NCI-H2029 treated with DMSO at 0.1 percent for 48 hours (cell line): ENCODE measurements at places on chromosomes 16 and 17.

GRCh38 chr16:46713634-46714033 is 24.2 kb downstream of the ORC6 start:
- no peak for DNase-seq

- DNase-seq: peak; percentile 49
These were observed 1.8 kb downstream of the HMOX2 start for GRCh38 chr16:4477966-4478365.

DNA sequence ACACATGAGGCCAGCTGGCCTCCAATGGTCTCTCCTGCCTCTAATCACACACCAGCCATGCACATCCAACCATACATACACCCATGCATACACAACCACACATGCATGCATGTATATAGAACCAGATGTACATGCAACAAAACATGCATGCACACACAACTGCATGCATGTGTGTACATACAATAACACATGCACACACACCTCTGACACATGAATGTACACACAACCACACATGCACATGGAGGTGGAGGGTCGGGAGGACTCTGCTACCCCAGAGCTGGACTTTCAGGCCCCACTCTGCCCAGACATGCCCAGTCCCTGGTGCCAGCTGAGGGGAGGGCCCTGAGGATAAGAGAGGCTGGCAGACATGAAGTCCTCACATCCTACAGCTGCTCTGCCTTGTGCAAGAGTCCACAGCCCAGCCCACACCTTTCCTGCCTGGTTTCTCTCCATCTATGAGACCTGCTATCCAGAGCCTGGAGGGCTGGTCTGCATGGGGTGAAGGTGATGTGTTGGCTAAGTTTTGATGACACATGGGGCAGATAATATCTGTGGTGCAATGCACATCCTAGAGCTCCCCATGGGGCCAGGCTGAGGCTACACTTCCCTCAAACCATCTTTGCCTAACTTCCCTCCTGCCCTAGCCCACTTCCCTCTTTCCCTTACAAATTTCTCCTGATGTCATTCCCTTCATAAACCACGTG is 50.9 kb upstream of the SDK2 start:
- DNase-seq: no peak

GRCh38 chr17:33475594-33475993 is 182.5 kb upstream of the ASIC2 start:
- no peak for DNase-seq

DNA sequence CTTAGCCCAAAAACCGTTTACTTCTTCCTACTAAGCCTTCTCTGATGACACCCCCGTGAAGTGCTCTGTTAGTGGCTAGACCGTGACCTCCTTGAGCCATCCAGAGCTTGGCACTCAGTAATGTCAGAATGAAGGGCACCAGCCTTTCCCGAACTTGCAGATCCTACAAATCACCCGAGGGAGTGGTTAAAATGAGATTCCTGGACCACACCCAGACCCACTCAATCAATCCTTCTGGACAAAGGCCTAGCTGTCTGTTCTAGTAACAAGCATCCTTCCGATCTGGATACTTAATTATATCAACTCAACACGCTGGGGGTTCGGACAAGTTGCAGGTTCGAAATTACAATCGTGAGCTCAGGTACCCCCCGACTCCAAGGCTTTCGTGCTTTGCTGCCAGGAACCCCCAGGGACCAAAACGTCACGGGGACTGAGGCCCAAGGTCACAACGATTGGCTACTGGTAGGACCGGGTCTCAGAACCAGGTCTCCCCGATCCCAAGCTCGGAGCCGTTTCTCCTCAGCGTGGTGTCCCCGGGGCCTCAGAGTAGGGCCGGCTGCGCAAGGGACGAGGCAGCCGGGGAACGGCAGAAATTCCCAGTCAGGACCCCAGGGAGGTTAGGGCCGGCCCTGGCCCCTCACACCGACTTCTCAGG is 527 bp downstream of the CIAPIN1 start:
- DNase-seq: peak; percentile 8

DNA sequence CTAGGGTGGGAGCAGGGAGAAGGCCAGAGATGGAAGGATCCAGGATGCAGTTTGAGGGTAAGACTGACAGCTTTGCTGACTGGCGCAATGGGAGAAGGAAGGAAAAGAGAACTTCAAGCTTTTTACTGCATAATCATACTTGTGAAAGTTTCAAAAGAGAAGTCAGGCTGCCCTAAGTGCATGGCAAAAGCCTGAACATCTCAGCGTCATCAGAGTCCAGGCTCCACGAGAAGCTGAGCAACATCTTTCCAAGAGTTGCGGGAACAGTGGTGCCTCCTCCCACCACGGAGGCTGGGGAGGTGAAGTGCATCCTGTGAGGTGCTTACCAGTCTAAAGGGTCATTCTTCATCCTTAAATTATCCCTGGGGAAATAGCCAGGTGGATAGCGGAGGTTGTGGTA is 26.9 kb upstream of the SLC38A8 start:
- no peak for DNase-seq

GRCh38 chr17:64332502-64332901 is 58.2 kb downstream of the PECAM1 start:
- DNase-seq: no peak

DNA sequence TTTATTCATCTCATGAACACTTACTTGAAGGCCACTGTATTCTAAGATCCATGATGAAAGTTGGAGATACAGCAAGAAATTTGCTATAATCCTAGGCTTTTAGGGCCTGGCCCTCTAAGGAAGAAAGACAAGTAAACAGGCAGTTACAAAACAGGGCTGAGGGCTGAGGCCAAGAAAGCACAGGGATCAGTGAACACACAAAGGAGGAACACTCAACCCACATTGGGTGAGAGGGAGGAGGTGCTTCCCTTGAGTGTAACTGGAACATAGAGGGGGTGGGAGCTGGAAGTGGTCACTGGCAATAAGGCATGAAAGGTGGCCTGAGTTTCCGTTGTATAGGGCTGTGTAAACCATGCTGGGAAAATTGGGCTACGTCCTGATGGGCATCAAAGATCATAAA is 112.2 kb downstream of the ZNF18 start:
- no peak for DNase-seq

- DNase-seq: no peak
These were observed 54.9 kb upstream of the TANC2 start for GRCh38 chr17:62911114-62911513.

- peak; percentile 20 for DNase-seq
These were observed 70.7 kb downstream of the CMIP start for GRCh38 chr16:81515281-81515680.

DNA sequence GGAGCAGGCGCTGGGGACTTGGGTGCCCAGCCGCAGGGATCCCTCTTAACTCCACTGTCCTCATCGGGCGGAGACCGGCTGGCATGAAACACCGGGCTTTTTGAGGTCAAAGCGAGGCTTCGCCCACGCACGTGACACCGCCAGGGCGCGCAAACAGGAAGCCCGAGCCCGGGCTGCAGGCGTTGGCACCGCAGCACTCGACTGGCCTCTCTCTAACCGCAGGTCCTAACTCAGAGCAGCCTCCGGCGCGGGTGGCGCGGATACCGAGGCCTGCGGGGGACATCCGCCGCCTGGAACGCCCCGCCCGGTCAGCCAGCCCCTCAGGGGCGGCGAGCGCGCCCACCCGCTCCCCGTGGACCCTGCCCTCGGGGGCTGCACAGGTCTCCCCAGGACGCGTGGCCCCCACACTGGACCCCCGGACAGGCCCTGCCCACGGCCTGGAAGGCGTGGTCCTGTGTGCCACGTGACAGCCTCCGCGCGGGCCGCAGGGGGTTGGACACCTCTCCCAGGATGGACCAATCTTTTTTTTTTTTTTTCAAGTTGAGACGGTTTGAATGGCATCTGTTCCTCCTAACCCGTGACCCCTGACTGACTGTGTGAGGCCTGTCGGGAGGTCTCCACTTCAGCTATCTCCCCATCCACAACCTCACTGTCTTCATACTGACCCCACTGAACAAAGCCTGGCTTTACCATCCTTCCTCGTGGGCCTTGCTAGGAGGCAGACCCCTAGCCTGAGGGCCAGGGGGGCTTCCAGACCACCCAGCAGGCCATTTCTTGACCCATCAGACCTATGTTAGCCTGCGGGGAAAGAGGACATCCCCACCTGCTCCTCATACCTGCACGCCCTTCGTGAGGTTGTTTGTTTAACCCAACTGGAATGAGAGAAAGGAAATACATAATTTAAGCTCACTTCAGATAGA is 8.4 kb upstream of the SLC47A2 start:
- DNase-seq: no peak

GRCh38 chr17:58513267-58513964 is 1.0 kb downstream of the MTMR4 start:
- DNase-seq: no peak

- DNase-seq: no peak
These were observed 311.4 kb downstream of the SOX9 start for GRCh38 chr17:72432143-72432621.
